ENCODE measurements at places on chromosomes 1 and 21.

GRCh38 chr21:26777166-26777565 lies 68.0 kb downstream of the ADAMTS1 start:
- DNase-seq = no peak

GRCh38 chr1:119621705-119622104 lies 26.4 kb downstream of the ZNF697 start:
- DNase-seq = no peak

DNA sequence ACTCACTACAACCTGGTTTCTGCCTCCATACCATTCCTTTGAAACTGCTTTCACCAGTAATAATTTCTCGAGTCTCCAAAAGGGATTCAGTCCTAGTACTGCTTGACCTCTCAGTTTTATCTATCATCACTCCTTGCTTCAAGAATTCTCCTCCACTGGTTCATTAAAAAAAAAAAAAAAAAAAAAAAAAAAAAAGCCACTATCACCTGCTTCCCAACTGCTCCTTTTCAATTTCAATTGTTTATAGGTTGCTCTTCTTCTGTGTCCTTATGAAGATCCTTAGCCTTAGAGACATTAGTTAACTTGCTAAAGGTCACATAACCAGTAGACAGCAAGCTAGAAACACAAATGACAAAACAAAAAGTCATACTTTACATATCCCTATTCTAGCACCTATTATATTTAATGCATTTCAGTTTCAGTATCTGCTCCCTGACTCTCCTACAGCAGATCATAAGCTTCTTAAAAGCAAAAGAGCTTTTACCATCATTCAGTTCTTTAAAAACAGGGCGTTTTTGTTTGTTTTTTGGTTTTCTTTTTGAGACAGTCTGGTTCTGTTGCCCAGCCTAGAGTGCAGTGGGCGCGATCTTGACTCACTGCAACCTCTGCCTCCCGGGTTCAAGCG lies 7.1 kb downstream of the NRDC start:
- DNase-seq = no peak

GRCh38 chr21:43775795-43776430 lies at the start of gene CSTB:
Gene CSTB, minus strand, starts transcription at chr21:43776308. Its CDS starts 39 bp downstream, at chr21:43776269.
- peak; percentile 76 for DNase-seq

- DNase-seq = no peak
These were observed 27.4 kb upstream of the KIRREL1 start for GRCh38 chr1:157966031-157966537.

Measured in nucleus accumbens (tissue), 56 donors.